ENCODE measurements at places on chromosomes 12 and 14. TPM values are rescaled to one million over a fixed set of nuclear protein-coding genes. Genes with fewer than 3 reads are reported as not detected.

GPR65 gene
- total RNA-seq: not detected

NTF3 gene
- 8.5 TPM for total RNA-seq

LMBR1L gene
- 154 TPM for total RNA-seq

PLEK2 gene
- not detected for total RNA-seq

POTEG gene
- total RNA-seq: not detected

ZDHHC22 gene
- total RNA-seq: 14.7 TPM

TAS2R30 gene
- total RNA-seq: 55.7 TPM

KITLG gene
- total RNA-seq: 70.4 TPM

C3AR1 gene
- total RNA-seq: 0.63 TPM

MGP gene
- 1.6 TPM for total RNA-seq

TSPAN19 gene
- total RNA-seq: 1.3 TPM

STON2 gene
- 45.1 TPM for total RNA-seq

SINHCAF gene
- total RNA-seq: 13.8 TPM

CHST11 gene
- total RNA-seq: 35.4 TPM

SIX1 gene
- total RNA-seq: 0.31 TPM

TCTN2 gene
- 33.5 TPM for total RNA-seq

IFT81 gene
- total RNA-seq: 105 TPM

VDR gene
- total RNA-seq: not detected
